ENCODE measurements at places on chromosomes 5 and 9. TPM values are rescaled to one million over a fixed set of nuclear protein-coding genes. Genes with fewer than 3 reads are reported as not detected.

DNA sequence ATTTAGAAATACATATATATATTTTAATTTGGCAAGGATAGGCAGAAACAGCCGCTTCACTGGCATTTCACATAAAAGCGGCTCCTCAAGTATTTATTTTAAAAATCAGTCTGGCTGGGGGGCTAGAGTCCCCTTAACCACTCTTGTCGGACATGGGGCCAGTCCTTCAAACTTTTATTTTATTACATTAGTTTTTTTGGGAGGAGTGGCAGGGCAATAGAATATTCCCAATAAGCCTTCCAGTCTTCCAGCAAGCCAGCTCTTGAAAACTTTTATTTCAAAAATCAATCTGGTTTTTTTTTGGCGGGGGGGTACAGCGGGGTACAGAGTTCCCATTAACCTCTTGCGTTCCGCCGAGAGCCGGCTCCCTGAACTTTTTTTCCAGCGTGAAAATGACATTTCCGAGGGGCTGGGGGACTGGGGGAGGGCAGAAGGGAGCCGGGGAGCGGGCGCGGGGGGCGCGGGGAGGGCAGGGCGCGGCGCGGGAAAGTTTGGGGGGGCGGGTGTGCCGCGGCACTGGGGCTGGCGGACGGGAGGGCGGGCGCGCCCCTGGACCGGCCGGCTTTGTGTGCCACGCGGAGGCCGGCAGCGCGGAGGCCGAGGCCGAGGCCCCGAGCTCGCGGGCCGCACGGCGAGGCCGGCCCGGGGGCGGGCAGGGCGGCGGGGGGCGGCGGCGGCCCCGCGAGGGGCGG lies 504 bp upstream of the ZNF618 start:
- H3K4me1 ChIP-seq = peaks cover 4% of the 10 kb centered on the region
- H3K27me3 ChIP-seq = no peaks in the 10 kb centered on the region
- no peak for DNase-seq
- no peak overlapping the region for H3K27ac ChIP-seq

DNA sequence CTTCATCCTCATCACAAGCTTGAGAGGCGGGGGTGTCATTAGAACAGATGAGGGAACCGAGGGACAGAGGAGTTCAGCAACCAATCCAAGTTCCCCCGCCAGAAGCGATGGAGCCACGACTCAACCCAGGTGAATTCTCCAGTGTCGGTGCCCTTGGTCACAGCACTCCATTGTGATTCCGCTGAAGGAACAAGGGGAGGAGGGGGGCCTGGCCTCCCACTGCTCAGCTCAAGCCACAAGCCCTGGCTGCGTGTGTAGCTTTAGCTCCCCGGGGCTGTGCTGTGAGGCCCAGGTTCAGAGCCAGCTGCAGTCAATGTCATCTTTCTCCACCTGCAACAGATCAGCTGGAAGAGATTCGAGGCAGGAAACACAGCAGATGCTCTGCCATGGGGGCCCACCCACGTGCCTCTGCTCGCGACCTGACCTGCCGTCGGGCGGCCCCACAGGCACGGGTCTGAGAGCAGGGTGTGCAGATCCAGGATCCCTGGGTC lies 72.6 kb downstream of the GTF3C4 start:
- DNase-seq = no peak
- H3K27me3 ChIP-seq = peaks cover 3% of the 10 kb centered on the region
- no peak overlapping the region for H3K27ac ChIP-seq
- no peaks in the 10 kb centered on the region for H3K4me1 ChIP-seq

Gene NDOR1
- 10.3 TPM for polyA plus RNA-seq

- no peak overlapping the region for H3K4me3 ChIP-seq
- H3K27me3 ChIP-seq = no peaks in the 10 kb centered on the region
- H3K36me3 ChIP-seq = no peaks in the 10 kb centered on the region
- DNase-seq = no peak
- H3K27ac ChIP-seq = no peak overlapping the region
- no peaks in the 10 kb centered on the region for H3K4me1 ChIP-seq
These were observed 39.7 kb downstream of the ZNF366 start for GRCh38 chr5:72467461-72467860.

Gene ARL14EPL
- not detected for polyA plus RNA-seq

DNA sequence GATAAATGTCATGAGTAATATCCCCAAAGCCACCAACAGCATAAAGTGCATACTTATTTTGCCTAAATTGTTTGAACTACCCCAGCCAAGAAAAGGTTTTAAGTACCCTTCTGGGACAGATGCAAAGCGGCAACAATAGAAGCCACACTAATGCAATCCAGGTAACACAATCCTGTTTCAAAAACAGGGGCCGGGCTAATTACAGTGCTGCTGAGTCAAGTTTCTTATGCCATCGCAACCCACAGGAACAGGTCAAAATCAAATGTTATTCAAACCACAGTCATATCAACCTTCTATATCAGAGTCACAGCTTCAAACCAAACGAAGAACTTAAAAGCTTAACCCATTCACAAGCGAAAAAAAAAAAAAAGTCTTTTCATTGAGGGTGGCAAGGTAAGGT lies 28.3 kb downstream of the EBF1 start:
- no peak overlapping the region for H3K27ac ChIP-seq
- H3K4me1 ChIP-seq = no peaks in the 10 kb centered on the region
- H3K36me3 ChIP-seq = no peaks in the 10 kb centered on the region
- no peak for DNase-seq

DNA sequence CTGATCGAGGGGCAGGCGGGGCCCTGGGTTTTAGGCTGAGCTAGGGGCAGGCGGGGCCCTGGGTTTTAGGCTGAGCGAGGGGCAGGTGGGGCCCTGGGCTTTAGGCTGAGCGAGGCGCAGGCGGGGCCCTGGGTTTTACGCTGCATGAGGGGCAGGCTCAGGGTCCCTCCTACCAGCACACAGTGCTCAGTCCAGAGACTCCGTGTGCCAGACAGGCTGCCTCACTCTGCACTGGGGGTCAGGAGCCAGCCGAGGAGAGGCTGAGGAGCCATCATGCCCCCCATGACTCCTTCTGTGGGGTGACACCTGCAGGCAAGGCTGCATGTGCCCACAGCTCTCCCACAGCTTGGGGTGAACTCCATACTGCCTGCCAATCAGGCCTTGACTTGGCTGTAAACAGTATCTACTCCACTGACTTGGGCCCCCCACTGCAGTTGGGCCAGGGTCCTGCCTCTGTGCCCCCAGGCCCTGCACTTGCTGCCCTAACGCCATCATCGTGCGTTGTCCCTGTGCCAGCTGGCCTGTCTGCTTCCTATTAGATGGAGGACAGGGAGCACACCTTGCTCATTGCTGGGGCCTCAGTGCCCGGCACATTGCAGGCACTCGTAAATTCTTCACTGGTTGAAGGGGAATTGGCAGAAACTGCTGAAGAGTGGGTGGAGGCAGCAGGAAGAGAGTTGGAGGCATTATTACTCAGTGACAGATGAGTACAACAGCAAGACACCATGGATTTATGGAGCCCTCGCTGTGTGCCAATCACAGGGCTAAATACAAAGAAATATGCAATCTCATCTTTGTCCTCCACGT lies 78.6 kb downstream of the AMBP start:
- no peak for DNase-seq
- H3K36me3 ChIP-seq = no peaks in the 10 kb centered on the region
- H3K27me3 ChIP-seq = no peaks in the 10 kb centered on the region
- H3K4me3 ChIP-seq = no peak overlapping the region
- H3K4me1 ChIP-seq = no peaks in the 10 kb centered on the region

DNA sequence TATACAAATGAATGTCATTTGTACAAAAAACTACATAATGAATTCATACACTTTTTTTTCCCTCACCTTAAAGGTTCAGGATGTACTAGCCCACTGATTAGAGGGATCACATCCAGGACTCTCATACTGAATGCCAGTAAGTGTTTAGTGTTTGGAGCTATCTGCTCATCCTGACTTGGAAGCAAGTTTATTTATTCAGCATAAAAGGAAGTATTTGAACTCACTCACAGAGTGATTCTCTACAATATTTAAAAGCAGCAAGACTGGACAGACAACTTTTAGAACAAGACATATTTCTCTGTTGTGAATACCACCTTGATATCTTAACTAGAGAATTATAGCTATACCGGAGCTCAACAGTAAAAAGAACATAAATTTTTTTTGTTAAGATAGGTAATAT lies 14.8 kb upstream of the IQGAP2 start:
- DNase-seq = no peak
- no peak overlapping the region for H3K27ac ChIP-seq
- H3K36me3 ChIP-seq = no peaks in the 10 kb centered on the region
- no peaks in the 10 kb centered on the region for H3K27me3 ChIP-seq
- H3K4me1 ChIP-seq = peaks cover 53% of the 10 kb centered on the region

DNA sequence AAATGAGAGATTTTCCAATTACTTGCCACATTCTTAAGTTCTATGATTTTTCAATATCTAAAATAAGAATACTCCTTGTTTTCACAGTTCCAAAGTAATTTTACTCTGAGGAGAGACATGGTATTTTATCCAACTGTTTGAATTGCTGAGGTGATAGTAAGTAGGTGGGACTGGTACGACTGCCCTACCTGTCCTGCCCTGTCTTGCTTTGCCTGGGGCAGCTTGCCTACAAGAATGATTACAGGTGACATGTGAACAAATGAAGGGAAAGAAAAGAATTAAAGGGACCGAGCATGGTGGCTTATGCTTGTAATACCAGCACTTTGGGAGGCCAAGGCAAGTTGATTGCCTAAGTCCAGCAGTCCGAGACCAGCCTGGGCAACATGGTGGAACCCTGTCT lies 41.6 kb upstream of the HMGCS1 start:
- no peaks in the 10 kb centered on the region for H3K27me3 ChIP-seq
- no peaks in the 10 kb centered on the region for H3K4me1 ChIP-seq
- H3K36me3 ChIP-seq = no peaks in the 10 kb centered on the region
- no peak overlapping the region for H3K27ac ChIP-seq
- DNase-seq = no peak

Gene SVEP1
- not detected for polyA plus RNA-seq

Gene PCDHA6
- polyA plus RNA-seq = not detected

DNA sequence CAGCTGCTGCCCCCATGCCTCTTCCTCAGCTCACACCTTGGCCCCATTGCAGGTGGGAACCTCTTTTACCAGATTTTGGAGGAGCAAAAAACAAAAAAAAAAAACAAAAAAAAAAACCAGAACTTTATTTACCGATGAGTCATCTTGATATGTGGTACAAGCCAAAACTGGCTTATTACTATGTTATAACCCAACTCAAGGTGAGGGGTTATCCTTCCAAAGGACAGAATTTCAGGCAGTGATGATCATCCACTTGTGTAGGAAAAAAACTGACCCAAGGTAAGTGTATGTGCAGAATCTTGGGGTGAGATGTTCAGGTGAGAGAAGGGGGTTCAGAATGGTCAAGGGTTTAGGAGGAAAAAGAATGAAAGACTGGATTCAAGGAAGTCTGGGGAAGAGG lies 142.6 kb upstream of the FST start:
- H3K36me3 ChIP-seq = no peaks in the 10 kb centered on the region
- no peaks in the 10 kb centered on the region for H3K4me1 ChIP-seq
- H3K4me3 ChIP-seq = no peak overlapping the region
- DNase-seq = no peak

DNA sequence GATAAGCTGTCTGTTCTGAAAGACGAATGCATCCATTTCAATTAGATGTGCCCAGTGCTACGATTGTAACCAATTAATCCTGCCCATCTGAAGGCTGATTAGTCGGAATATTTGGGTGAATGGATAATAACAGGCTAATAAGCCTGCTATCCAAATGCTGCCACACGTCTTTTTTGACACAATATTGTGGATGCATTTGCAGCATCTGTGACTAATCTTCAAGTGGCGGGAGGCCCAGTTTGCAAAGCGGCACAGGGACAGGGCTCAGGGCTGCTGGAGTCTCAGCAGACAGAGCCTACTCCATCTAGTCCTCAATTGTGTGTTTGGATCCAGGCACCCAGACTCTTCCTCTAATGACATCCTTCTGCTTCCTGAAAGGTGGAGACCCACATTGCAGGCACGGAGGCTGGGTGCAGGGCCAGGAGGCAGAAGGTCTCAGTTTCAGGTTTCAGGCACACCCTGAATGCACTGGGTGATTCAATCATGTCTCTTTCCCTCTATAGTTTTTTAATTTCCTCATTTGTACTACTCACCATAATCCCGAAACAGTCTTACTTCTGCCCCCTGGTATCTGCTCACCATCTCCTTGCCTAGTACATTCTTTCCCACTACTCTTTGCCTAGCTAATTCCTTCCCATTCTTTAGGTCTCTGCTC lies 169.6 kb downstream of the ASTN2 start:
- no peaks in the 10 kb centered on the region for H3K27me3 ChIP-seq
- H3K36me3 ChIP-seq = no peaks in the 10 kb centered on the region
- no peak overlapping the region for H3K4me3 ChIP-seq
- no peak for DNase-seq

All from naive thymus-derived CD4-positive, alpha-beta T cell (primary cell).